ENCODE measurements at places on chromosomes 5 and 9.

- no peak for DNase-seq
Measured at GRCh38 chr9:37148181-37148580, 27.8 kb downstream of the ZCCHC7 start.

- DNase-seq: no peak
Measured at GRCh38 chr9:136644593-136645351, 17.9 kb upstream of the EGFL7 start.

DNA sequence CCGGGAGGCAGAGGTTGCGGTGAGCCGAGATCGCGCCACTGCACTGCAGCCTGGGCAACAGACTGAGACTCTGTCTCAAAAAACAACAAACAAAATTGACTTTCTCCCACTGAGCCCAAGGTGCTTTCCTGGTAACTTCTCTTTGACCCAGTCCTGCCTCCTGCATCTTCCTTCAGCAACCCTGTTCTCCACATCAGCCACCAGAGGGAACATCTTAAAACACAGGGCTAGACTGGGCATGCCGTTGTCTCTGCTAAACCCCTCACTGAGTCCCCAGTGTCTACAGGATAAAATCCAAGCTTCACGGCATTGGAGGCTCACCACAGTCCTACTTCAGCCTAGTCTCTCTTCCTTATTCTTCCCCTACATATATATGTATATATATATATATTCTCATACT is 39.8 kb upstream of the KCNMB1 start:
- DNase-seq: peak; percentile 21

GRCh38 chr5:160837749-160838593 is 14.0 kb downstream of the ATP10B start:
- no peak for DNase-seq

- DNase-seq: peak; percentile 41
Measured at GRCh38 chr5:100311806-100312205, 223.4 kb upstream of the FAM174A start.

DNA sequence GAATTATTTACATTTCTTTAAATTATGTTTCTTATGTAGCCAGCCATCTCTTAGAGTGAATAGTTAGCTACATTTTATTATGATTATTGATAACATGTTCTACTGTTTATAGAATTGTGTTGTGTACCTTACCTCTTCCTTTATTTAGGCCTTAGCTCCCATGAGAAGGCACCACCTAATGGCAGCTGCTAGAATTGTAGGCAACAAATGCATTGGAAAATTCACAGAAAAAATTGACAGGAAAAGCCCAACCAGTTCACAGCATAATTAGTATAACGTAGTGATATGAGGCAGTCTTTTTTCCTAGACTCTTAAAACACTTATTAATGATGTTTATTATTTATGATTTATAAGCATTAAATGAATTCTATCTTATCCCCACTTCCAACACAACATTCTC is 175.8 kb downstream of the WDR70 start:
- DNase-seq: no peak

DNA sequence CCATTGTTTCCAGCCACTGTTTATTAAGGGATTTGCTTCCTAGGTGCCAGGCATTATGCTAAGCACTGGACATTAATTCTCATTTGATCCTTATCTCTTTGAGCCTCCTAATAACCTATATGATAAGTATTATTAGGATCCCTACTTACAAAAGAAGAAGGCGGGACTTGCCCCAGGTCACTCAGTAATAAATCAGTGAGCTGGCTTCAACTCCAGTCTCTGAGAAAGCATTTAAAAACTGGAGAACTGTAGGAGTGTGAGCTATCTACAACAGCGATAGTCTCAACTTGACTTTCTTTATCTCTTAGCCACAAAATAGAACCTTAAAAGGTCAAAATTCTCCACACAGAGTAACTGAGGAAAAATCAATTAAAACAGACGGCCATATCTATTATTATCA is 155.0 kb downstream of the GNAQ start:
- DNase-seq: no peak

- no peak for DNase-seq
Measured at GRCh38 chr5:116480894-116481510, 93.6 kb downstream of the SEMA6A start.

GRCh38 chr5:54521856-54522479 is 4.4 kb downstream of the SNX18 start:
- DNase-seq: no peak

- peak; percentile 23 for DNase-seq
Measured at GRCh38 chr5:39605145-39605544, 180.4 kb upstream of the DAB2 start.

DNA sequence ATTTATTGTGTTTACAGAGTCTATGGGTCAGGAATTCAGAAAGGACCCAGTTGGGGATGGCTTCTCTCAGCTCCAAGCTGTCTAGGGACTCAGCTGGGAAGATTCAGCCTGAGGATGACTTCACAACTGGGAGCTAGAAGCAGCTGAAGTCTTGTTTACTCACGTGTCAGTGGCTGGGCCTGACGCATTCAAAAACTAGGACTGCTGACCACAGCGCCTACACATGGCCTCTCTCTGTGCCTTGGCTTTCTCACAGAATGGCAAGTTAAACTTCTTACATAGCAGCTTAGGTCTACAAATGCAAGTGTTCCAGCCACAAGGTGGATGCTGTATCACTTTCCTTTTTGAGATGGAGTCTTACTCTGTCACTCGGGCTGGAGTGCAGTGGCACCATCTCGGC is 16.3 kb upstream of the PPP2CA start:
- peak; percentile 85 for DNase-seq

DNA sequence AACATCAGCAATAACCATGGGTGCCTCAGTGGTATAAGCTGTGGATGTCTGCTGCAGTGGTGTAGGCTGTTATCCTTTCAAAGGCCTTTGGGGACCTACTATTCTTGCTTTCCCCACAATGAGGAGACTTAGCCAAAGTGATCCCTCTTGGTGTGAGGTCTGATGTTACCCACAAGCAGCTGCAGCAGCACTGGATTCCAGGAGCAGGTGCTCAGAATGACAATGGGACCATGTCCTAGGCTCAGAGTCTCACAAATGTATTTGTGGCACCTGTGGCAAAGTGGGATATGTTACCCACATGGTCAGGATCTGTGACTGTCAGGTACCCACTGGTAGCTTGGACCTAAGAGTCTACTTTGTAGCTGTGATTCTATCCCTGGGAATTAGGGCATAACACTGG is 70.4 kb downstream of the RNF130 start:
- DNase-seq: no peak

DNA sequence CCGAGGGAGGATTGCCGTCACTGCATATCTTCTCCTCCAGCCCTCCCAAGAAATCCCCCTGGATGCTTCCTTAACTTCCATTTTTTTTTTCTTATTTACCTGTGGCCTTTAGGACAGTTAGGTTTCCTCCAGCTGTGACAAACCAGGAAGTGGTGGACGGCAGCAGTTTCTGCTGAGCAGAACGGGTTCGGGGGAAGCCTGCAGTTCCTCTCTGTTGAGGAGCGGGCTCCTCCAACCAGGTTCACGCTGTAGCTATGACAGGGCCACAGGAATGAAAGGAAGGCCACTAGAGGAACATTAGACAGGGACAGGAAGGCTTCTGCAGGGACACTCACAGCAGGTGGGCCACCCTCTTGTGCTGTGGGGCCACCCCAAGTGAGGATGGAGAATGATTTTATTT is 76.7 kb upstream of the SYK start:
- no peak for DNase-seq

- no peak for DNase-seq
Measured at GRCh38 chr5:57448751-57449150, 33.9 kb downstream of the ACTBL2 start.

DNA sequence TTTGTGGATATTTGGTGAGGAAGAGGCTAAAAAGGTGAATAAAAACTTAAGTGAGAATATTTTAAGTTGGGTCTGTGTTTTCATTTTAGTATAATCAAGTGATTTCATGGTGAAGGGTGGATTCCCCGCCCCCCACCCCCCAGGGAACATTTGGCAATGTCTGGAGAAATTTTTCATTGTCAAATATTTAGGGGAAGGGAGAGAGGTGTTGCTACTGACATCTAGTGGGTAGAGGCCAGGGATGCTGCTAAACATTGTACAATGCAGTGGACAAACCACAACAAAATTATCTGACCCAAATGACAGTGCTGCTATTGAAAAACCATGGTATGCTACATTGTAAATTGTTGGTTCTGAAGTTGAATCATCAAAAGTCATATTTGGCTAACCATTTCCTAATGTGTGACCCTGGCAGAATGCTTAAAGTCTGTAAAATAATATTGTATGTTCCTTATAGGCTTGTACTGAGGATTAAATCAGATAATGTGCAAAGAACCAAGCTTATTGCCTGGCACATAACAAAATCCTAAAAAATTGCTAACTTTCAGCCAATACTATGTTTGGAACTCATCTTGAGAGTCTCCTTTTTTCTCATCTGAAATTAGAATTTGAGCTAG is 5.6 kb downstream of the C5orf24 start:
- peak; percentile 40 for DNase-seq
